Left lung (tissue), 14 donors: ENCODE measurements at places on chromosomes 13 and 19. TPM values are rescaled to one million over a fixed set of nuclear protein-coding genes. Genes with fewer than 3 reads are reported as not detected.

- no peak for DNase-seq
- no peak overlapping the region for H3K27ac ChIP-seq
- H3K36me3 ChIP-seq: no peaks in the 10 kb centered on the region
- H3K4me3 ChIP-seq: no peak overlapping the region
Observed at GRCh38 chr13:51191743-51192142, 30.5 kb upstream of the FAM124A start.

GRCh38 chr19:50516964-50517703 lies 3.4 kb upstream of the ASPDH start:
- H3K27me3 ChIP-seq: peaks cover 54% of the 10 kb centered on the region
- no peaks in the 10 kb centered on the region for H3K4me1 ChIP-seq
- DNase-seq: no peak
- H3K27ac ChIP-seq: no peak overlapping the region
- H3K4me3 ChIP-seq: no peak overlapping the region

The IGFL1 gene
- polyA plus RNA-seq: not detected

DNA sequence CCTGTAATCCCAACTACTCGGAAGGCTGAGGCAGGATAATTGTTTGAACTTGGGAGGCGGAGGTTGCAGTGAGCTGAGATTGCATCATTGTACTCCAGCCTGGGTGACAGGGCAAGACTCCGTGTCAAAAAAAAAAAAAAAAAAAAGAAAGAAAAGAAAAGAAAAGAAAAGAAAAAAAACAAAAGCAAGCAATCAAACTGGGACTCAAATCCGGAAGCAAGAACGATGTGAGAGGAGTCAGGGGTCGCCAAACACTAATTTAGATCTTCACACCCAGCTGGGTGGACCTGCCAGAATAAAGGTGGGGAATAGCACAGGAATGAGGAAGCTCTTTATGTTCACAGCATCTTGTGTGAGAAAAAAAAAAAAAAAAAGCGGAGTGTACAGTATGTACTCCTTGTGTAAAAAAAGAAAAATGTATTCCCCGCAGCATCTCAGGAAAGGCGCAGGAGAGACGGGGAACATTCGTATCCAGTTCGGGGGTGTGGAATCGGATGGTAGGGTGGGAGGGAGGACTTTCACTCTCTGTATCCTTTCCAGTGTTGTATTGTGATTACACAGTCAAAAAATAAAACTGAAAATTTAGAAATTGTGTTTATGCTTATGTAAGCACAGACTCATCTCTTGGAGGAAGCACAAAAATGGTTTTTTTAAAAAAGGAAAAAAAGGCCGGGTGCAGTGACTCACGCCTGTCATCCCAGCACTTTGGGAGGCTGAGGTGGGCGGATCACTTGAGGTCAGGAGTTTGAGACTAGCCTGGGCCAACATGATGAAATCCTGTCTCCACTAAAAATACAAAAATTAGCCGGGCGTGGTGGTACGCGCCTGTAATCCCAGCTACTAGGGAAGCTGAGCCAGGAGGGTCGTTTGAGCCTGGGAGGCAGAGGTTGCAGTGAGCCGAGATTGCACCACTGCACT lies 7.6 kb downstream of the DNAJB1 start:
- H3K36me3 ChIP-seq: peaks cover 5% of the 10 kb centered on the region
- no peak for DNase-seq
- H3K4me3 ChIP-seq: no peak overlapping the region
- peak overlapping the region; percentile 81 for H3K27ac ChIP-seq
- peaks cover 4% of the 10 kb centered on the region for H3K4me1 ChIP-seq
- H3K27me3 ChIP-seq: no peaks in the 10 kb centered on the region

- no peak for DNase-seq
- no peaks in the 10 kb centered on the region for H3K4me1 ChIP-seq
- H3K27ac ChIP-seq: no peak overlapping the region
- H3K36me3 ChIP-seq: no peaks in the 10 kb centered on the region
- H3K27me3 ChIP-seq: peaks cover 4% of the 10 kb centered on the region
Observed at GRCh38 chr13:20340136-20340758, 108.1 kb upstream of the GJB6 start.

The CAPN12 gene
- polyA plus RNA-seq: 4.8 TPM

DNA sequence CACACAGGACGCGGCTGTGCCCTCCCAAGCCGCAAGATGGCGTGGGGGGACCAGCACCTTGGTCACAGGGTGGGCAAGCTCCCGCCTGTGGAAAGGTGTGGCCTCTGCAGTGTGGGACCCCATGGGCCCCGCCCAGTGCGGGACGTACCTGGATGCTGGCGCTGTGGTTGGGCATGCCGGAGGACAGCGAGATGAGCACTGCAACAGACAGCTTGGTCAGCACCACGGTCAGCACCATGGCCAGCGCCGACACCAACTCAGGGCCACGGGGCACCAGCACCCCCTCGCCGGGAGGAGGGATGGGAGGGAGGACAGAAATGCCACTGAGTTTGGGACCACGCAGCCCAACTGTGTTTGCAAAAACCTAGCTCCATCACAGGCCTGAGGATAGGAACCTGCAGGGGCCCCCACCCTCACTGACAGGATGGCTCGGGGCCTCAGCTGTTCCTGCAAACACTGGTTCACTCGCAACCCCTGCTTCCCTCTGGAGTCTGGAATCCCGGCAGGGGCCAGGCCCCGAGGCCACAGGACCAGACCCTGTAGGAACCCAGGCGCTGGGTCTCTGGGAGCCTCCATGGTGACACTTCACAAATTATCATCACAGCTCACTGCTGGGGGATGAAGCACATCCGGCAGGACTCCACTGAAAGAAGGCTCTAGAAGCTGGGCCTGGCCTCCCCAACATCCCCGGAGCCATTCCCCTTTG lies 27.1 kb downstream of the IZUMO4 start:
- H3K4me1 ChIP-seq: no peaks in the 10 kb centered on the region
- DNase-seq: no peak
- peaks cover 95% of the 10 kb centered on the region for H3K36me3 ChIP-seq
- no peaks in the 10 kb centered on the region for H3K27me3 ChIP-seq
- no peak overlapping the region for H3K4me3 ChIP-seq

The PDE4C gene
- 1.5 TPM for polyA plus RNA-seq

The DIS3 gene
- 35.1 TPM for polyA plus RNA-seq

- no peaks in the 10 kb centered on the region for H3K36me3 ChIP-seq
- no peak for DNase-seq
- peaks cover 25% of the 10 kb centered on the region for H3K4me1 ChIP-seq
- peak overlapping the region; percentile 90 for H3K27ac ChIP-seq
Observed at GRCh38 chr19:2477732-2478191, 1.8 kb downstream of the GADD45B start.

DNA sequence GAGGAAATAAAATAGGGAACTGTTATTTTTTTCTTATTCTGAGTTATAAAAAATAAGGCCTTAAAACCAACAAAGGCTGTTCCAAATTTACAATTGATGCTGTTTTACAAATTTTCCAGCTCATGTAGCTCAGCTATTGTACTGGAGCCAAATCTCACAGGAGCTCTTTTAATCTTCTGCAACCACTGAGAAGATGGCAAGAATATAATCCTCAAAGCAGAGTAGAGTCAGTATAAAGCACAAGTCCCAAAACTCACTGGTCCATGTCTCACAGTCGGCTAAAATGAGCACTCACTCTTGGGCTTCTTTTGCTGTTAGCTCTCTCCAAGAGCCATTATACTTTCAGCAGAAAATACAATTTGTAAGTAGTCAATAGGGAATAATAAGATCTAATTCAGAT lies 1074.4 kb upstream of the PRR20A start:
- no peaks in the 10 kb centered on the region for H3K4me1 ChIP-seq
- no peak overlapping the region for H3K27ac ChIP-seq
- no peaks in the 10 kb centered on the region for H3K27me3 ChIP-seq
- H3K4me3 ChIP-seq: no peak overlapping the region
- DNase-seq: no peak
